Activated CD4-positive, CD25-positive, alpha-beta regulatory T cell treated with anti-CD3 and anti-CD28 coated beads, Interleukin-2, amount 50 U/mL, for 72 hours (primary cell): ENCODE measurements at places on chromosomes 2 and 18.

DNA sequence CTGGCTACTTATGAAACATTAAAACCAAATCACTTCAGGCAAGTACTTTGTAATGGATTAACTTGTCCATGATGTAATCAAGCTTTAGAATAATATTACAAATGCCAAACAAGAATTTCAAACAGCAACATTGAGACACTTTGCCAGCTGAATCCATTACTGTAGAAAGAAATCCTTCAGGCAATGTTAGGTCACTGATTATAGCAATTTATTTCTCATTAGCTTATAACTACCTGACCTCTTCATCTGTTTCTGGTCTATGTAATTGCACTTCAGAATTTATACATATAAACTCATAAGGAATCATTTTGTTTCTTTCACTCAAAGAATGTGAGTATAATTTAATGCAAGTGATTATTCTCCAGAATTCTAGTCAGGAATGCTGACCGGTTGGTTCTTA is 692.6 kb upstream of the TMEFF2 start:
- DNase-seq: no peak

DNA sequence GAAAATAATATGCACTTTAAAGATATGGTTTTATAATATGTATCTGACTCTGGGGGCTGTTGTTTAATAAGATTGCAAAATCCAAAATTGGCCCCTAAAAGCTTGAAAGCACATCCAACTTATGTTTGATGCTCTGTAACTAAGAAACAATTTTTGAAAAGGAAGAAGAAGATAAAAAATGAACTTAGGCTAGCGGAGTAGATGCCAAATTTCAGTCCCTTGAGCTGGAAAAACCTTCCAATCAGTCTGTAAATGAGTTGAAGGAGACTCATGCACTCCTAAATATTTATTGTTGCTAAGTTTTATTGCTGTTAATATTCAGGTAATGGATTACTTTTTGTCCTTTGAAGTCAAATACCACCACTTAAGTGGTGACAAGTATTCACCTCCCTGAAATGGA is 465.0 kb downstream of the ZEB2 start:
- no peak for DNase-seq

GRCh38 chr2:2919574-2920365 is 457.8 kb downstream of the EIPR1 start:
- no peak for DNase-seq

DNA sequence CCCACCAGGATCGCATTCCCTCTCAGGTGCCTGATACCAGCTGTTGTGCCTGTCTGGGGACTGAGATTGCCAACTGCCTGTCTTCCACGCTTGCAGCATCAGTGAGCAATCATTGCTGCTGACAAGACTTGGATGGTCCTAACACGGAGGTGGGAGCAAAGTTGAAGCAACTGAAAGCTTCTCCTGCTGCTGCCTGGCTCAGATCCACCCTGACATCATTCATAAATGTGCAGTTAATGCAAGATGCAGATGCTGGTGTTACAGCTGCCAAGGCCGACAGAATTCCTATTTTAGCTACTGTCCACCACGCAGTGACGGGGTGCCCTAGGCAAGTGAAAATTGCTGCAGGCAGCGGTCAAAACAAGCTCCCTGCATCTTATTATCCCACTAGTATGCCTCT is 131.4 kb downstream of the VWC2L start:
- DNase-seq: no peak

GRCh38 chr18:48732767-48733424 is 194.1 kb downstream of the CTIF start:
- no peak for DNase-seq

DNA sequence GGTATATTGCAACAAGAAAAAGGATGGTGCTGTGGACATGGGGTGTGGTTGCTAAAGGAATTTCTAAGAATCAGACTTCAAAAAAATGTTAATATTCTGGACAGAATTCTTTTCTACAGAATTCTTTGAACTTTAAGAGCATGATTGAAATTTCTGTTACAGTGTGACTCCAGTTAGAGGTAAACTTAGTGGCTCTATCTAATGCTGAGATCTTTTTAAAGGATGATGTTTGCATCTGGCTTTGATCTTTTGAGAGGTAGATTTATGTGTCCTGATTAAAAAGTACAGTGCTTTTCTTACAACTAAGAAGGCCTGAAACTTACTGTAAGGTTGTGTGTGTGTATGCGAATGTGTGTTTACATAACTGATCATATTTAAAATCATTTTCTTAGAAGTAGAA is 25.4 kb downstream of the NCK2 start:
- DNase-seq: no peak

- DNase-seq: no peak
Measured at GRCh38 chr18:35076135-35076924, 35.1 kb downstream of the MAPRE2 start.

DNA sequence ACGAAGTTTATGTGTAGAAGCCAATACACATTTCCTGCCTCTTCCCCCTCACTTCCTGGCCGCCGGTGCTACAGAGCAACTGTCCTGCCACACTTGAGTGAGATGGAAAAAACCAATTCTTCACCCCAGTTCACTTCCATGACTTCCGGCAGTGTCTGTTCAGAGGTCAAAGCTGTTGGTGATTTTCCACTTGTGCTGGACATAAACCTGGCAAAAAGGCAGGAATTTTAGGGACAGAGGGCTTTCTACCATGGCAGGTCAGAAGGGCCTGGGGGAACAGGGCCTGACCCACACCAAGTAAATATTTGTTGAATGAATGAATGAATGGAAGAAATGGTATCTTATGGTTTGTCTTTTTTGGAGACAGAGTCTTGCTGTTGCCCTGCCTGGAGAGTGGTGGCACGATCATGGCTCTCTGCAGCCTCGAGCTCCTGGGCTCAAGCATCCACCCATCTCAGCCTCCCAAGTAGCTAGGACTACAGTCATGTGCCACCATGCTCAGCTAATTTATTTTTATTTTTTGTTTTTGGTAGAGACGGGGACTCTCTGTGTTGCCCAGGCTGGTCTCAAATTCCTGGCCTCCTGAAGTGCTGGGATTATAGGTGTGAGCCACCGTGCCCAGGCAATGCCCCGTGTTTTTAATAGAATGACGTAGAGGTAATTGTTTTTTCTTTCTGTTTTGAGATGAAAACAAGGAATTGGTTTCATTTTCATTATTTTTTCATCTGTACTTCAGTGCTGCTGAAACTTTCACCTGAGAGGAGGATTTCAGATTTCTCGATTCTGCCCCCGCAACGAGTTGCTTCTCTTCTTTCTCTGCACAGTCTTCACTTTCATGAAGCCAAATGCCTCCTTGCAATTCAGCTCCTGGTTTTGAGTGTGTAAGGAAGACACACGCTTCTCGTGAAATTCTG is 48.0 kb upstream of the LPIN2 start:
- DNase-seq: peak; percentile 45

DNA sequence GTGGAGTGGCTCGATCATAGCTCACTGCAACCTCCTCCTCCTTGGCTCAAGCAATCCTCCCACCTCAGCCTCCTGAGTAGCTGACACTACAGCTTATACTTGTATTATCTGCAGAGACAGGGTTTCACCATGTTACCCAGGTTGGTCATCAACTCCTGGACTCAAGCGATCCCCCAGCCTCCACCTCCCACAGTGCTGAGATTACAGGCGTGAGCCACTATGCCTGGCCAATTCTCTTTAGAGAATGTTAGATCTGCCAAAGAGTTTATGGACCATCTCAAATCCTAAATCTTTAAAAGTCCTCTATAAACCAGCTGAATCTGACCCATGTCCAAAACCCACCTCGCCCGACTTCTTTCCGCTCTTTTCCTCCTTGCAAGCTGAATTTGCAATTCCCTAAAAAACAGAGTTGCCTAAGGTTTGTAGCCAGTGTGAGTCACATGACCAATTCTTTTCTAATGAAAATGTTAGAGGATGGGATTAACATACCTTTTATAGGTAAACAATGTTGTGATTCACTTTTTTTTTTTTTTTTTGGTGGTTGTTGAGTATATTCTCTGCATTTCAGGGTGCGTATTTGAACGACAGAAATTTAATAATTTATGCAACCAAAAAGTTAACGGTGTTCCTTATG is 2.4 kb upstream of the PMAIP1 start:
- DNase-seq: no peak

- no peak for DNase-seq
Measured at GRCh38 chr2:119184512-119184911, 26.0 kb upstream of the C1QL2 start.

DNA sequence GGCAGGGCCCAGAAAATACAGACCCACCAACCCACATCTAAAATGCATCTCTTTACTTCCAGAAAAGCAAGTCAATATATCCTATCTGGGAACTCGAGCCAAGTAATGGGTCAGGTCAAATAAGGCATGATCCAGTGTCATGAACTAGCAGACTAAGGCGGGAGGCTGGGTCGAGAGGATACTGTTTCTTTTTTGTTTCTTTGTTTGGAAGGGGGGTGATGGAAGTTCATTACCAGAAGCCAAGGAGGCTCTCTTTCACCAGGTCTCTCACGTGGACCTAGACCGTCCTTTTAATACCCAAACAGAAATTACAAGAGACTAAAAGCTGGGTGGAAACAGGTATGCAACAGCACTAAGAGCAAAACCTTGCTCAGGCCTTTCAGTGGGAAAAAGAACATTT is 108.3 kb downstream of the HDAC4 start:
- DNase-seq: no peak
